ENCODE measurements at places on chromosomes 11 and 22. TPM values are rescaled to one million over a fixed set of nuclear protein-coding genes. Genes with fewer than 3 reads are reported as not detected.
A peak's percentile ranks its signal among the peaks of the same experiment; 100 is the strongest.

GRCh38 chr11:12677131-12677530 is 2.9 kb downstream of the TEAD1 start:
- H3K4me1 ChIP-seq = peaks cover 70% of the 10 kb centered on the region
- H3K36me3 ChIP-seq = no peaks in the 10 kb centered on the region
- H3K27ac ChIP-seq = peak overlapping the region; percentile 60
- H3K27me3 ChIP-seq = no peaks in the 10 kb centered on the region

DNA sequence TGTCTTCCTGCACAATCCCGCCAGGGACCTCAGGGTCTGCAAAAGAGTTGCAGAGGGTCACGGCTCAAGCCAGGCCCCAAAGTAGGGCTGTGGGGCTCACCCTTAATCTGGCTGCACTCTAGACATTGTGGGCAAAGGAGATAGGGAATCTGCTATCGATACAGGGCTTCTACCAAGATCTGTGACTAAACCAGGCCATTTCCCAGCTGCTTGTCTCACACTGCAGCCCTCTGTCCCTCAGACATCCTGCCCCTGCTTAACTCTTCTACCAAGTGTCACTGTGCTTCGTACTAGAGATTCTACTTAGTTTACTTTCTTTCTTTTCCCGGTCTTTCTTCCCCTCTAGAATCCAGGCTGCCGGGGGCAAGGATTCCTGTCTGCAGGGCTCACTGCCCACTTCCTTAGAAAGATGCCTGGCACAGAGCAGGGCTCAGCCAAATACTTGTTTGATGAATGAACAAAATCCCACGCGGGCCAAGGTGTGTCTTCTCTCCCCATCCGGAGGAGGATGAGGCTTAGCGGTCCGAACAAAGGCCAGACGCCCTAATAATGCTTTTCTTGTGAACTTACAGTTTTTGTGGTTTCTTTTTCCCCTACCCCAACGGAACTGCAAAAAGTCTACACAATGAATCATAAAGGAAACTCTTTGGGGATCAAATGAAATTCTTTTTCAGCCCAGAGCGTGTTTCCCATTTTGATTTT is 61.3 kb upstream of the ANO1 start:
- H3K27me3 ChIP-seq = no peaks in the 10 kb centered on the region
- no peaks in the 10 kb centered on the region for H3K36me3 ChIP-seq
- H3K27ac ChIP-seq = no peak overlapping the region

- H3K4me1 ChIP-seq = peaks cover 4% of the 10 kb centered on the region
- H3K4me3 ChIP-seq = no peak overlapping the region
- no peak overlapping the region for H3K27ac ChIP-seq
Measured at GRCh38 chr22:44001521-44001920, 22.6 kb upstream of the PARVB start.

- peaks cover 26% of the 10 kb centered on the region for H3K27me3 ChIP-seq
- no peak for DNase-seq
- H3K36me3 ChIP-seq = peaks cover 5% of the 10 kb centered on the region
- peaks cover 35% of the 10 kb centered on the region for H3K4me1 ChIP-seq
- no peak overlapping the region for H3K27ac ChIP-seq
- H3K4me3 ChIP-seq = peak overlapping the region; percentile 61
Measured at GRCh38 chr11:65579291-65579690, 3.4 kb downstream of the EHBP1L1 start.

- H3K4me3 ChIP-seq = no peak overlapping the region
- H3K36me3 ChIP-seq = no peaks in the 10 kb centered on the region
- H3K27me3 ChIP-seq = peaks cover 6% of the 10 kb centered on the region
- peaks cover 8% of the 10 kb centered on the region for H3K4me1 ChIP-seq
- H3K27ac ChIP-seq = no peak overlapping the region
Measured at GRCh38 chr11:130213979-130214281, 54.3 kb downstream of the ST14 start.

- no peak for DNase-seq
- no peak overlapping the region for H3K27ac ChIP-seq
Measured at GRCh38 chr11:128417607-128418324, 169.6 kb downstream of the ETS1 start.

GRCh38 chr11:88555018-88555828 is 217.7 kb upstream of the CTSC start:
- no peak for DNase-seq
- H3K4me1 ChIP-seq = no peaks in the 10 kb centered on the region
- H3K27me3 ChIP-seq = no peaks in the 10 kb centered on the region
- no peak overlapping the region for H3K27ac ChIP-seq
- no peak overlapping the region for H3K4me3 ChIP-seq

GRCh38 chr22:43540529-43540923 is 128.7 kb downstream of the MPPED1 start:
- no peak overlapping the region for H3K27ac ChIP-seq
- peaks cover 6% of the 10 kb centered on the region for H3K36me3 ChIP-seq
- DNase-seq = no peak
- H3K27me3 ChIP-seq = peaks cover 3% of the 10 kb centered on the region
- H3K4me1 ChIP-seq = no peaks in the 10 kb centered on the region

Gene POU2AF2
- total RNA-seq = not detected

Gene APOL5
- not detected for total RNA-seq

Measured in neural crest cell (in vitro differentiated cells).